ENCODE measurements at places on chromosomes 7 and 10. TPM values are rescaled to one million over a fixed set of nuclear protein-coding genes. Genes with fewer than 3 reads are reported as not detected.

The MINDY4 gene
- 1.5 TPM for total RNA-seq

DNA sequence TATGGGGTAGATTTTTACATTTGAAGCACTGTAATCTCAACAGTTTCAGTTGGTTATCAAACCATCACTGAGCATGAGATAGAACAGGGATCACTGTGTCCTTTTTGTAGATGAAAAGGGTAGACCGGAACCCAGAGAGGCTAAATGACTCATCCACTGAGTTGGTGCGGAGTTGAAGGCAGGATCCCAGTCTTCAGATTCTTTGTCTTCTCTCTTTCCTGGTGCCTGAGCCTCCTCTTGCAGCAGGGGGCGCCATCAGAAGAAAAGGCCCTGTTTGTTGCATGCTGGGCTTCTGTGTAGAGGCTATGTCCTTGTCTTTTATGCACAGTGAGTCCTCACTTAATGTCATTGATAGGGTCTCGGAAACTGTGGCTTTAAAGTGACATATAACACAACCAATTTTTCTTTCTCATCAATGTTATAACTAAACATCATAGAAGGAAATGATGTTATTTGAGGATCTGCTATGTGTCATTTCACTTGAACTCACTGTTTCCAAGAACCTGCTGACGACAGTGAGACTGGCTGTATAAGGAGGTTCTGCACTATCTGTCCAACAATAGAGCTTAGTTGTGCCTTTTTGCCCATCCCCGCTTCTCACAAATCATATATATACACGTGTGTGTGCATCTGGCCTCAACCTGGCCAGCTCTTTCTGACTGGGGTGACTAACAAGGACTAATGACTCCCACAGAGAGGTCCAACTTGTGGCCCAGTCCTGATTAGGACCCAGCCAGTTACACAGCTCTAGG is 14.3 kb downstream of the ZNF282 start:
- peak; percentile 90 for DNase-seq

GRCh38 chr7:87354749-87355148 is 9.3 kb downstream of the CROT start:
- DNase-seq: no peak

DNA sequence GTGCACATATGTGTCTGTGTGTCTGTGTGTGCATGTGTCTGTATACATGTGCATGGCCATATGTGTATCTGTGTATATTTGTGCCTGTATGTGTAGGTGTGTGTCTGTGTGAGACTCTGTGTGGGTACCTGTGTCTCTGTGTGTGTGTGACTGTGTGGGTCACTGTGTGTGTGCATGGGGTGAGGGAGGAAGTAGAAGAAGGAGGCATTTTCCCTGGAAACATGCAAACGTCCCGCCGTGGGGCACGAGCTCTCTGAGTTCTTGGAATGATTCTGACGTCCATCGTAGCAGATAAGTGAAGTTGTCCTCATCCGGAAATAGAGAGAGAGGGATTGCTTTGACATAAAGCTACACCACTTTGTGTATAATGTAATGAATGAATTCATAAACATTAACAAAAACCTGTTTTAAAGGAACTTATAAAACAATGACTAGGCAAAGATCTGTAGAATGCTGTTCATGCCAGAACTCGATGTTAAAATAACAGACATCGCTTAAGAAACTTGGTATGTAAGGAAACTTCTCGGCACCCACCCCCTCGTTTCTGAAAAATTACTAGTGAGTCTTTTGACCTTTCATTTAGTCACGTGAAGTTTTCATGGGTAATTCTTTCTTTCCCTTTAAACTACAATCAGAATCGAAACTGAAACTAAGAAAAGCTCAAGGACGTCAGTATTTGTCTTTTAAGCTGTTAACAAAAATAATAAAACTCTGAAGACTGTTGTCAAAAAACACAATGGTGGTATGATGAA is 43.6 kb upstream of the KLF6 start:
- DNase-seq: no peak

- no peak for DNase-seq
Observed at GRCh38 chr7:26477381-26477990, 185.8 kb downstream of the SNX10 start.

- peak; percentile 19 for DNase-seq
Observed at GRCh38 chr10:125720002-125720382, 483 bp downstream of the EDRF1 start.

DNA sequence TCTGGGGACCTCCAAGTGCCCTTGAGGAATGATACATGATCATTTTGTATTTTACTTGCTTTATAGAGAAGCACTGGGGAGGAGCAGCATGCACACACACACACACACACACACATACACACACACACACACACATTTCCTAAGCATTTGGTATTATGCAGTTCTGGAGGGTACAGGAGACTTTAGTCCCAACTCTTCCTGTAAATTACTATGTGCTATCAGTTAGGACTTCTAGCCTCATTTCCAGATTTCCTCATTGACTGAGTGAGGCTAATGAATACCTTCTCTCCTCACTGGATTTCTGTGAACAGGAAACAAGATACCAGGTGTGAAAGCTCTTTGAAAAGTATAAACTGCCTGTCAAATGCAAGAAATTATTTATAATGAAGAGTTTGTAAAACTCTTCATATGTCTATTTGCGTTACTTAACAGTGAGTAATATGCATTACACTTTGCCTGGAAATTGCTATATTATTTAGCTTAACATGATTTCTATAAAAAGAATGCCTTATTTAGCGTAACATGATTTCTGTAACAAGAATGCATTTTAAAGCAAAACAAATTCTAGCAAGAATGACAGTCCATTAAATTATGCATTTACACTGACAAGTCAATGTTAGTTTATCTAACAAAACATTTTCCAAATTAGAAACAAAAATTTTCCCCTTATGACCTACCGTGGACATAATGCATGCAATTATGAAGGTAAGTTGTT is 34.2 kb downstream of the ACTA2 start:
- DNase-seq: no peak

DNA sequence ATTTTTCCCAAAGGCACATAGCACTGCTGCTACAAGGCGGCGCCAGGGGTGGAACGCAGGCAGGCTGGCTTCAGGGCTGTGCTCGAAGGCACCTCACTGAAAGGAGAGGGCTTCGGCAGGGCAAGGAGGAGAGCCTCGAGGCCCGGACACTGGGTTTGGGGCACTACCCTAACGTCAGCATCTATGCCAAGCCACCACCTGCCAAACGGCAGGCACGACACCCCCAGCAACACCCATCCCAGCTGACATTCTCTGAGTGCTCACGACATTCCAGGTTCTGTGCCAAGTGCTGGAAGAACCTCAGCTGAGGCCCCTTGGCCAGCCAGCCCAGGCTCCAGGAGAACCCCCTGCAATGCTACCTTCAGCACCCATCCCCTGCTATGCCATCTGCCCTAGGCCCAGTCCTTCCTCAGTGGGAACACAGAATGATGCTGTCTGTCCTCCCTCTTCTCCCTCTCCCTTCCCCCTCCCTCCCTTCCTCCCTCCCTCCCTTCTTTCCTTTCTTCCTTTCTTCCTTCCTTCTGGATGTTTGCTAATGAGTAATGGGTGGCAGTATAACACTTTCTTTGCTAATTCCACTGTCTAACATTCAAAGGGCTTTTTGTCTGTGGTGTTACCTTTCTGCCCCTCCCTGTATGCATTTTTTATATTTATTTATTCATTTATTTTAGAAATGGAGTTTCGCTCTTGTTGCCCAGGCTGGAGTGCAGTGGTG is 24.3 kb downstream of the ZCCHC24 start:
- no peak for DNase-seq

The C10orf143 gene
- 2.5 TPM for total RNA-seq

- no peak for DNase-seq
Observed at GRCh38 chr10:73862011-73862410, 12.3 kb downstream of the CAMK2G start.

DNA sequence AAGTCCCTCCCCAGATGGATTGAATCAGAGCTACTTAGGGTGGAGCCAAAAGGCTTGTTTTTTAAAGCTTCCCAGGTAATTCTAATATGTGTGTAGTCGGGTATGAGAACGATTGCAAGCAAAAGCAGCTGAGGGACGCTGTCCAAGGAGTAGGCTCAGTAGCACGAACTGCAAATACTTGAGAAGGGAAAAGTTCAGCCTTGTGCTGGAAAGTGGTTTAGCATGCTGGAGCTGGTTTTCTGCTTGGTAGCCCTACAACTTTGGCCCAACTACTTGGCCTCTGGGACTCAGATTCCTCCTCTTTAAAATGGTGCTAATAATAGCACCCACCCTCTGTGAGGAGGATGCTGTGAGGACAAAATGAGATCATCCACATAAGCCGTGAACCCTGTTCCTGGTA is 76.2 kb downstream of the AHR start:
- DNase-seq: no peak

DNA sequence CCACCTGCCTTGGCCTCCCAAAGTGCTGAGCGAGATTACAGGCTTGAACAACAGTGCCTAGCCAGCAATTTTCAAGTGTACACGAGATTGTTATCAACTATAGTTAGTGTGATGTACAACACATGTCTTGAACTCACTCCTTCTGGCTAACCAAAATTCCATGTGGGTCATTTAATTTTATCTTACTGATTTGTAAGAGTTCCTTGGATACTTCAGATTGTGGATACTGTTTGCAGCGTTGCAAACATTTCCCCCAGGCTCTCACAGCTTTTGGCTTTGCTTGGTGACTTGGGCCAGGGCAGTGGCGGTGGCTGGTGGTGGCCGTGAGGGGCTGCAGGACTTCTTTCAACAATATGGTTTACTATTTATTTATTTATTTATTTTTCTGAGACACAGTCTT is 8.5 kb upstream of the TMEM270 start:
- DNase-seq: no peak

GRCh38 chr7:86647385-86648094 is 3.8 kb downstream of the GRM3 start:
- DNase-seq: no peak

The KLLN gene
- total RNA-seq: 0.81 TPM

DNA sequence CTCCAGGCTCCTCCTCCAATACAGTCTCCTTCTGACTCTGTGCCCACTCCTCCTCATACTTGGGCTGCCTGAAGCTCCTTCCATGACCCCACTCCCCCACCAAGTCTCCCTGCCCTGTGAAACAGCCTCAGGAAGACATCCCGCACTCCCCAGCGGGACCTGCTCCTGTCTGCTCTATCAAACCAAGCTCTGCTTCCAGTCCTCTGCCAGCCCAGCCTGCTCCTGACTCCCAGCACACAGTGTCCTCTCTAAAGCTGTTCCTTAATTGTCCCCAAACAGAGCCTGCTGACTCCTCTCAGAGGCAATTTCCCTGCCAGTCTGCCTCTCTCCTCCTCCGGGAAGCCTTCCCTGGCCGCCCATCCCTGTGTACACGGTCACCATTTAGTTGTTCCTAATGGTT is 9.9 kb downstream of the POLL start:
- DNase-seq: no peak

The LIPN gene
- not detected for total RNA-seq

- no peak for DNase-seq
Observed at GRCh38 chr10:10994360-10994759, 23.3 kb upstream of the CELF2 start.

DNA sequence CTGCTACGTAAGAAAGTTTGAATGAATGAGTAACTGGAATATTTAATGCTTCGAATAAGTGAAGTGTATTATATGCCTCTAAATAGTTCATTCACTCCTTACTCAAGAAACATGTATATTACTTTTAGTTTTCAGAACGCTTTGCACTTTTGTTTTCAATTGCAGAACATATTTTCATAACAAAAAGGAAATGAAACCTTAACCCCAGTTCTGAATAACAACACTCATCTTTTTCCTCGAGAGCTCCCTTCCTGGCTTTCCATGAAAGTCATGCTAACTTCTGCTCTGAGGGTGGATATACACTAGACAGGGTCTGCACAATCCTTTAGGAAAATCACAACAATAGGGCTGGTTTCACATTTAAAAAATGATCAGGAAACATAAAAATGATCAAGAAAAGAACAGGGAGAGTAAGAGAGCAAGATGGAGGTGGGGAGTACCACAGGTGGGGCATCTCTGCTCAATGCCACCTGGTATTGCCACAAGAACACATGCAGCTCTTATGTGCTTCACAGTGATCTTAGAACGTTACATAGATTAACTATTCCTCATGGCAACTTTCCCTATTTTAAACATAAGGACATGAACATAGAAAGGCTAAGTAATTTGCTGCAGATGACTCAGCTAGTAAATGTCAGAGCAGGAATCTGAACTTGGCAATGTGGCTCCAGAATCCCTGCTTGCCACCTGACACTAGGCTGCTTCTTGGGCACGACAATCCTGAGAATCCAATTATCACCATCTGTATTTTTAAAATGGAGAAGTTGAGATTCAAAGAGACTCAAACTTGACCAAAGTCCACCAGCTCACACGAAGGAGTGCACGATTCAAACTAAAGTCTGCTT is 219.5 kb upstream of the AOAH start:
- no peak for DNase-seq

DNA sequence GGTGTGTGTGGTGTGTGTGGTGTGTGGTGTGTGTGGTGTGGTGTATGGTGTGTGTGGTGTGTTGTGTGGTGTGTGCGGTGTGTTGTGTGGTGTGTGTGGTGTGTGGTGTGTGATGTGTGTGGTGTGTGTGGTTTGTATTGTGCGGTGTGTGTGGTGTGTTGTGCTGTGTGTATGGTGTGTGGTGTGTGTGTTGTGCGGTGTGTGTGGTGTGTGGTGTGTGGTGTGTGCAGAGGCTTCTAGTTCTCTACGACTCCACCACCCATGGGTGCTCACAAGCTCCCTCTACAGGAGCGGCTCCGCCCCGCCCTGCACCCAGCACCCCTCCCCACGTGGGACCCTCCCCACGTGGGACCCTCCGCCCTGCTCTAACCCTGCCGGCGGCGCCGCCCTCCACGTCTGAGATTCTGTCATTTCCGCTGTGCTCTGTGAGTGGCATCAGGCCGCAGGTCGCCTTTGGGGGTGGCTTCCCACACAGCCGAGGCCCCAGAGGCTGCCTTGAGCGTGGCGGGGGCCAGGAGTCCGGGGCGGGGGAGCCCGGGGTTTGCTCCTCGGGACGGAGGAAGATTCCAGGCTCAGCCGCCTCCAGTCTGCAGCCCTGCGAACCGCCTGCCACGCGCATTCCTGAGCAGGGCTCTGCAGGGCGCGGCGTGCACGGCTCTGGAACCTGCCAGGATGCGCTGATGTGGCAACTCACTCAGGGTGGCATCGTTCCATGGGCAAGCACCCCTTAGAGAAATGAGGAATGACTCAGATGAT is 37.0 kb upstream of the DNAJB6 start:
- DNase-seq: peak; percentile 44

DNA sequence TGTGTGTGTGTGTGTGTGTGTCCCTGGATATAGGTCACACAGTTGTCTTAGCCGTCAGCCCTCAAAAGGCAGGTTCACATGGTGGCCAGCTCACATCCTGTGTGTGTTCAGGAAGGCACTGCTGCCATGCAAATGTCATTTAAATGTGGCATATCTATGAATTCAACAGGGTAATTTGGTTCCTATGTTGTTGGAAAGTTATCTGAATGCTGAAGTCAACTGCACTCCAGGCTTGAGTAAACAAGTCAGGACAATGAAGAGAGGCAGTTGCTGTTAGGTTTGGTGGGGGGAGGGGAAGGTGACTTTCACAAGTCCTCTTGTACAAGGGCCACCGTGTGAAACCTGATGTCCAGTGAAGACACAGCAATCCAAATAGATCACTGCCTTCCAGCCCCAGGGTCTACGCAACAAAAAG is 61.1 kb downstream of the PTPRE start:
- DNase-seq: peak; percentile 25
